ENCODE measurements at places on chromosomes 2 and 18. TPM values are rescaled to one million over a fixed set of nuclear protein-coding genes. Genes with fewer than 3 reads are reported as not detected.

The GPR45 gene
- 0.26 TPM for polyA plus RNA-seq

The CIDEA gene
- not detected for polyA plus RNA-seq

The AFTPH gene
- 66.8 TPM for polyA plus RNA-seq

DNA sequence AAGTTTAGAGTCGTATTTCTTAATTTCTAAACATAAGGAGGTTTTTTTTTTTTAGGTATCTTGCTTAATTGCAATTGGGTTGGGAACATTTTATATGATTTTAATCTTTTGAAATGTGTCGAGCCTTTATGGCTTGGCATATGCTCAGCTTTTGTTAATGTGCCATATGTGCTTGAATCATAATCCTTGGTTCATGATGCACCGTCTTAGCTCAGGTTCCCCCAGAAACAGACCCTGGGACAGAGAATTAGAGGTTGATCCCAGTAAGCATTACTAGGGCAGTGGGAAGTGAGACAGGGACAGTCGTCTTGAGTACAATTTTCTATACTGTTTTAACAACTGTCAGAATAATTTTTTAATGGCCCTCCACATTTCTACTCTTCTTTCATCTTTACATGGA lies 9.3 kb downstream of the CHCHD5 start:
- no peak for DNase-seq

Measured in left renal pelvis (tissue), 4 donors.